ENCODE measurements at places on chromosomes 3 and 15. TPM values are rescaled to one million over a fixed set of nuclear protein-coding genes. Genes with fewer than 3 reads are reported as not detected.

The CCDC191 gene
- polyA plus RNA-seq = 11.6 TPM

The CCDC174 gene
- polyA plus RNA-seq = 27.2 TPM

The HRG gene
- 1.9 TPM for polyA plus RNA-seq

The ARHGAP31 gene
- 15.4 TPM for polyA plus RNA-seq

The TAGLN3 gene
- polyA plus RNA-seq = 3.1 TPM

The CKMT1A gene
- polyA plus RNA-seq = 3.5 TPM

The MAP2K5 gene
- 18.0 TPM for polyA plus RNA-seq

The MESP2 gene
- polyA plus RNA-seq = 0.34 TPM

All from left renal cortex interstitium (tissue), 4 donors.